Activated naive CD8-positive, alpha-beta T cell treated with anti-CD3 and anti-CD28 coated beads, Interleukin-2, amount 50 U/mL, for 24 hours (primary cell): ENCODE measurements at places on chromosomes 5 and 9.

DNA sequence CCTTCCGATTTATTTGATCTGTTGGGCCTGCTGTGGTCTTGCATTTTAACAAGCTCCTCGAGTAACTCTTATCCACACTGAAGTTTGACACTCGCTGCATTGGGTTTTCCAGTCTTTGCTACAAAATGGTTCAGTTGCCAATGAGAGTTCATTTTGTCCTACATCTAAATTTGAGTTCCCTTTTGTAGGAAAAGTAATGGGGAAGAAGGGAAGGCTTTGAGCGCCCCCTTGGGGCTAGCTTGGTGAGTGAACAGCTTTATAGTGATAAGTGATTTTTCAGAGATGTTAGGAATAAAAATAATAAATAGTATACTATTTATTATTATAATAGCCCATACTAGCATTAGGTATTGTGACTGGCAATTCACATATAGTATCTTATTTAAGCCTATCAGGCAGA, 89.9 kb upstream of the GNAQ start:
- peak; percentile 62 for DNase-seq

DNA sequence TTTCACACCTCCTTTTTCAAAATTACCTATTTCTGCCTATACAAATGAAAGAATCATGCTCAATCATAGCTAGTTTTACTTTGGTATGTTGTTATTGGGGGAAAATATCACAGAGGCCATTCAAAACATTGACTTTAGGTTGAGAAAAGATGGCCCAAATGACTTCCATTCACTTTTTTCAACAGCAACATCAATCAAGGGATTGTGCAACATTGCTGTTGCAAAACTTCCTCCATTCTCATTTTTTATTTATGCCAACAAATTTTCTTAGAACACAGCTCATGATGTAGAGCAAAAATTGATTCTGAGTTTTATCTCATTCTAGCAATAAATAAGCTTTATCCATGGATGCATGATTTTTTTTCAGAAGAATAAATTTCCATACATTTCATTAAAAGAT, 93.6 kb upstream of the RORB start:
- no peak for DNase-seq

DNA sequence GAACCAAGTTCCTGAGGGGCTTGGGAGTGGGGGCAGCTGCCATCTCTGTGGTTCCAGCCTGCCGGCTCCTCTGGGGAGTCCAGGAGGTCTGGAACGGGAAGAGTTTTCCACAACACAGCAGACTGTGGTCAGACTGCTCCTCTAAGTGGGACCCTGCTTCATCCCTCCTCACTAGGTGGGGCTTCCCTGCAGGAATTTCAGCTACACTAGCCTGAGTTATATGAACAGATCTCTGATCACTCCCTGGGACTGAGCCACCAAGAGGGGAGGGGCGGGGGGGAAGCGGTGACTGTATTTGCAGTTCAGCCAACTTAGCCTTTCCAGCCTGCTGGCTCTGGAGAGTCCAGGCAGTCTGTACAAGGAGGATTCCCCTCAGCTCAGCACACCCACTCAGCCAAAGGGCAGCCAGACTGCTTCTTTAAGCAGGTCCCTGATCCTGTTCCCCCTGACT, 19.4 kb downstream of the DTWD2 start:
- no peak for DNase-seq

GRCh38 chr5:175021841-175022625, 297.7 kb downstream of the MSX2 start:
- no peak for DNase-seq

- no peak for DNase-seq
These were observed 31.4 kb upstream of the PSD2 start for GRCh38 chr5:139763930-139764791.

- DNase-seq, result no peak
These were observed 43.8 kb upstream of the SUSD1 start for GRCh38 chr9:112218908-112219307.

GRCh38 chr5:109413458-109413857, 3.7 kb upstream of the PJA2 start:
- no peak for DNase-seq

GRCh38 chr5:57494104-57495098, 11.8 kb upstream of the ACTBL2 start:
- peak; percentile 51 for DNase-seq

- no peak for DNase-seq
These were observed 10.7 kb downstream of the IL4 start for GRCh38 chr5:132684491-132684890.

- DNase-seq, result no peak
These were observed 79.0 kb downstream of the RORB start for GRCh38 chr9:74576176-74576575.

- no peak for DNase-seq
These were observed 116.1 kb downstream of the DCP2 start for GRCh38 chr5:113092683-113093082.

- no peak for DNase-seq
These were observed 290.0 kb upstream of the PRR16 start for GRCh38 chr5:120174089-120174488.

DNA sequence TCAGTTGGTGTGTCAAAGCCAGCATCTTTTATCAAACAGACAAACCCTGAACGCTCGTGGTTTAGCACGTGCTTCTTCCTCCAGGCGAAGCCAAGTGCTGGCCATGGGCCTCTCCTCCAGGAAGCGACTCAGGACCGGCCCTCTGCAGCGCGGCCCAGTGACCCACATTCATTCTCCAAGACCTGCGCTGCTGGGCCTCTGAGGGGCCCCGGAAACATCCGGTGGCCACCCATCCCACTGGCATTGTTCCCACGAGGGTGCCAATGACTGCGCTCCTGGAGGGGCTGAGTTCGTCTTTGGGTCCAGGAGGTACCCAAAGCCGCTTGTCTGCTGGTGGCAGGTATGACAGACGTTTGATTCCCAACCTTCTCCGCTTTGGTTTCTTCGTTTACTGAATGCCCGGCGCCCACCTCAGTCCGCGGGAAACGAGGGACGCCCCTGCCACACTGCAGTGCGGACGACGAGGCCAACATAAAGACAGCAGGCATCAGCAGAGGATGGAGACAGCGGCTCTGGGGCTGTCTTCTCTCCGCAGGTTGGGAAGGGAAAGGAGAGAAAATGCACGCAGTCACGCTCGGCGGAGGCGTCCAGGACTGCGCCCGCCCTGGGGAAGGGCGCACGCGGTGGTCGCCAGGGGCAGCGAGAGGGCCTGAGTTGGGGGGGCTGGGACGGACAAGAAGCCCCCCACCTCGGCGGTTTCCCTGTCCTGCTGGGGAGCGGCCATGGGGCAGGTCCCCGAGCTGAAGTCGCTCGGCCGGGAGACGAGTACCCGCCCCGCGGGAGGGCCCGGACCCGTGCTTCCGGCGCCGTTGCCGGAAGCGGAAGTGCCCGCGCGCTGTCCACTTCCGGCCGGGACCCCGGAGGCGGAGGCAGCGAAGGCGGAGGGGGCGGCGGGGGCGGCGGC, at the start of gene EXOC3:
Gene EXOC3 (plus strand): TSS at position 842 of the 904 bp plus-strand sequence. CDS start 3,030 bp downstream, outside the sequence.
- peak; percentile 80 for DNase-seq

DNA sequence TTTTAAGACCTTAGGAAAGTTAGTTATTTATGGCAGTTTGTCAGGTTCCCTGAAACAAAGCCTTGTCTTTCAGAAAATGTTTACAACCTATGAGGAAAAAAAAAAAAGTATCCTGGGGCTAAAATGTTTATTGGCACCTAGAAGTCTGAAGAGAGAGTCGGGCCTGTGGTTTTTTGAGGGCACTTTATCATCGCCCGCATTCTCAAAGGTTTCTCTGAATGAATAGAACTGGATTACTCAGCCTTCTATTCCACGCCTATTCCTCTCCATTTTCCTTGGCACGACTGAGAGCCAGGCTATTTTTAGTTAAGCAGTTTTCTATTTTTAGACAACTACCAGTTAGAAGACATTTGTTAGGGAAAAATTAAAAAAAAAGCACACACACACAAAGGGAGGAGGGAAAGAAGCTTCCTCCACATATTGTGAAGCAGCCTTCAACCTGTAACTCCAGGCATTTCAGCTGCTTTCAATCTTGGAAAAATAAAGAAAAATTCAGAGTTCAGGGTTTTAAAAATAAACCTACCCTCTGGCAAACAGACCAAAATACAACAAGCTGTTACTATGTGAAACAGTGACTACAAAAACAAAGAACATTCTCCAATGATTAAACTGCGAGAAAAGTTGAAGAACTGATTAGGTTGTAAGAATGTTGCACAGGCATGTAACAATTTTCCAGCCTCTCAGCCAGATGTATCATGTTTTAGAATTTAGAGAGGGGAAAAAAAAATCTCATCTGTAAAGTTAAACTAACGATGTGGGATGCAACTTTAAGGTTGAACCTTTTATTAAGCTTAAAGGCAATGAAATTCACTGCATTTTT, 97.0 kb downstream of the MEF2C start:
- peak; percentile 8 for DNase-seq

DNA sequence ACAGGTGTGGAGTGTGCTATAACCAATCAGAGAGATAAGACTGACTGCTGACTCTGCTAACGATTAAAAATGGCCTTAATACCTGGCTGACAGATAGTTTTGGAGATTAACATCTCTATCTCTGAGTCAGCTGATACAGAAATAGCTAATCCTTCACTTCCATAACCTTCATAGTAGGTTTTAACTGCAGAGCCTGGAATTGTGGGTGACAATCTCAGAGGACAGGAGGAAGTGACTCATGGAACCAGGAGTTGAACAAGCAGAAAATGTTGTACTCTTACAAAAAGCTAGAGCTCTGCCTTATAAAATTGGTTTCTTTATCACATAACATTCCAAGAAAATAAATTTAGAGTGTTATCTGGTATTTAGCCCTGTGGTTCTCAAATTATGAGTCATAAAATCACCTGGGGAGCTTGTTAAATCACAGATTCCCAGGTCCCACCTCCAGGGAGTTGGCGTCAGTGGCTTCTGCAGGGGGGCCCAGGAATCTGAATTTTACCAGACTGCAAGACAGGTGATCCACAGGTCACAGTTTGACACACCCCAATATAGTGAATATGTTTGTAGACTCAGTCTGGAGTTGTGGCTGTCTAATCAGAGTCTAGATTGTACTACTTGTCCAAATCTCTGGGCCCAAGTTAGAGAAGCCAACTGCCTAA, 44.4 kb upstream of the AFAP1L1 start:
- no peak for DNase-seq

DNA sequence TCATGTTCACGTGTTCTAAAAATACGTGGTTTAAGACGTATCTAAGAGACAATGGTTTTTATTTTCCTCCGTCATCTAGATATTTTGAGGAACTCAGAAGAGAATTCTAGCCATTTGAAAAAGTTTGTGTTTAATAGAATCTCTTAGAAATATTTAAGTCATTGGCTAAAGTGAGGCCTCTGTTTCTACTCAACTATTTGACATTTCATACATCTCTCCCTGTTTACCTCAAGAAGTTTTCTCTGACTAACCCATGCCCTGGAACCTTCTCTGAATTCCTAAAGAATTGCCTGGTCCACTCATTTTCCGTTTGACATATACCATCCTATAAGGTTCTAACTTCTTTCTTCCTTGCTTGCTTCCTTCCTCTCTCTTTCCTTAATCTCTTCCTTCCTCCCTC, 178.7 kb downstream of the SNCAIP start:
- no peak for DNase-seq
